Activated T-helper 17 cell treated with anti-CD3 and anti-CD28 coated beads, Interleukin-2, amount 50 U/mL, for 72 hours (primary cell): ENCODE measurements at places on chromosomes 11 and 22. TPM values are rescaled to one million over a fixed set of nuclear protein-coding genes. Genes with fewer than 3 reads are reported as not detected.

The LBHD1 gene
- 28.5 TPM for total RNA-seq

The CLCF1 gene
- total RNA-seq, result 1.1 TPM

The LUZP2 gene
- total RNA-seq, result not detected

The OR51E2 gene
- total RNA-seq, result not detected

The LRRC10B gene
- total RNA-seq, result not detected

The KDM4D gene
- total RNA-seq, result 0.91 TPM

DNA sequence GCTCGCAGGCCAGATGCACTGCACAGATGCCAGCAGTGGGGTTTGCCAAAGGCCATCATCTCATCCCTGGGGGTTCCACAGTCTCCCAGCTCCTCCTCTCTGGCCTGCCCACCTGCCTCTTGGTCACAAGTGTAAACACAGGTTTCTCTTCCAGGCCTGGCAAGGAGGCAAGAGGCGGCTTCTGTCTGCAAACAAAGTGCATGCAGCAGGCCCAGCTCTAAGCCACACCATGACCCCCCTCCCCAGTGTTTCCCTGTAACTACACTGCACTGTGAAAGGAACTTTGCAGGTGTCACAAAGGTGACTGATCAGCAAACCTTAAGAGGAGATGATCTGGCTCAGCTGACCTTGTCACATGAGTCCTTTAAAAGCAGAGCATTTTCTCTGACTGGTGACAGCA is 26.2 kb upstream of the SHISAL1 start:
- H3K27me3 ChIP-seq, result no peaks in the 10 kb centered on the region
- no peaks in the 10 kb centered on the region for H3K4me1 ChIP-seq
- ATAC-seq, result no peak
- H3K36me3 ChIP-seq, result no peaks in the 10 kb centered on the region

DNA sequence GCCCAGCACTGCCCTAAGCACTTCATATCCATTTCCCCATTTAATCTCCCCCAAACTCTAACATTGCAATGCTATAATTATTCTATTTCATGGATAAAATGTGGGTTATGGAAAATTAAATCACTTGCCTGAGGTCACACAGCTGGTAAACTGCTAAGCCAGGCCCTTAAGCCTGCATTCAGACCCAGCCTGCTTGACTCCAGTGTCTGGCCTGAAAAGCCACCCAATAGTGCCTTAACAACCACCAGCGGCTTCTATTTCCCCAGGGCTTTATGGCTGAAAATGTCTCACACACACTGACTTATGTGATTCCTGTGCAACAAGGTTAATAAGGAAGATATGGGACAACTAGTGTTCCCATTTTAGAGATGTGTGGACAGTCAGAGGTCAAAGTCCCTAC is 178.5 kb upstream of the SNX19 start:
- no peaks in the 10 kb centered on the region for H3K36me3 ChIP-seq
- H3K4me1 ChIP-seq, result no peaks in the 10 kb centered on the region
- no peak for ATAC-seq
- H3K27me3 ChIP-seq, result peaks cover 4% of the 10 kb centered on the region

DNA sequence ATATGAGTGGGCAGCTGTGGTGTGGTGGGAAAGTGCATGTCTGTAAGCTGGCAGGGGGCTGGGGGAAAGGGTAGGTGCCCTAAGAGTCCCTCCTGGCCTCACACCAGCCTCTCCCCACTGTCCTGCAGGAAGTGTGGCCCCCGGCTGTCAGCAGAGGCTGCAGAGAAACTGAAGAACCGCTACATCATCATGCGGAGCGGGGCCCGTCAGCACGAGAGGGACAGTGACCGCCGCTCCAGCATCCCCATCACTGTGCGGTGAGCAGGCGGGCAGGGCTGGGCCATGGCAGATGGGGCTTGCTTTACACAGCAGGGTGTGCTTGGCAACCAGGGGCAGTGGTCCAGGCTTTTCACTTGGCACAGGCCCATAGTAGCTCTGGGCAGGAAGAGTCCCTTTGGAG is 19.8 kb downstream of the MCM5 start:
- ATAC-seq, result no peak
- no peak overlapping the region for H3K27ac ChIP-seq
- no peaks in the 10 kb centered on the region for H3K27me3 ChIP-seq
- H3K36me3 ChIP-seq, result peaks cover 97% of the 10 kb centered on the region
- no peaks in the 10 kb centered on the region for H3K4me1 ChIP-seq

- H3K4me1 ChIP-seq, result peaks cover 38% of the 10 kb centered on the region
- peak overlapping the region; percentile 59 for H3K4me3 ChIP-seq
- H3K36me3 ChIP-seq, result peaks cover 31% of the 10 kb centered on the region
Observed at GRCh38 chr11:44861849-44862557, 88.7 kb downstream of the TP53I11 start.

- H3K4me3 ChIP-seq, result no peak overlapping the region
- H3K36me3 ChIP-seq, result no peaks in the 10 kb centered on the region
- H3K27ac ChIP-seq, result no peak overlapping the region
- peaks cover 7% of the 10 kb centered on the region for H3K27me3 ChIP-seq
- ATAC-seq, result no peak
Observed at GRCh38 chr22:37734964-37735451, 38.2 kb downstream of the TRIOBP start.

DNA sequence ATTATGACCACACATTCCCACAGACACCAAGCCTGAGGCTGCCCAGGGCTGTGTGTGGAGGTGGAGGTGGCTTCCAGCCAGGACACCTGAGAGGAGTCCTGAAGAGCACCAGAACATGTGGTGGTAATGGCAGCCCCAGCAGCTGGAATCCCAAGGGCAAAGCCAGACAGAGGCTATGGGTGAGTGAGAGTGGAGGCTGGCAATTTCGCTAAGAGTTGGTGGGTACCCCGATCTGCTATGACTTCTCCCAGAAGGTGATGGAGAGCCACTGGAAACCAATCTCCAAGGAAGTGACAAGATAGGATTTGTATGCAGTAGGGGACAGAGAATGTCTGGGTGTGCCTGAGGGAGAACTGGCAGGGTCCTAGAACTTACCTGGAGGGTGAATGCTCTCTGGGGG is 69.3 kb upstream of the CLTCL1 start:
- no peaks in the 10 kb centered on the region for H3K4me1 ChIP-seq
- ATAC-seq, result no peak
- H3K27ac ChIP-seq, result no peak overlapping the region
- H3K36me3 ChIP-seq, result peaks cover 83% of the 10 kb centered on the region
- no peak overlapping the region for H3K4me3 ChIP-seq

DNA sequence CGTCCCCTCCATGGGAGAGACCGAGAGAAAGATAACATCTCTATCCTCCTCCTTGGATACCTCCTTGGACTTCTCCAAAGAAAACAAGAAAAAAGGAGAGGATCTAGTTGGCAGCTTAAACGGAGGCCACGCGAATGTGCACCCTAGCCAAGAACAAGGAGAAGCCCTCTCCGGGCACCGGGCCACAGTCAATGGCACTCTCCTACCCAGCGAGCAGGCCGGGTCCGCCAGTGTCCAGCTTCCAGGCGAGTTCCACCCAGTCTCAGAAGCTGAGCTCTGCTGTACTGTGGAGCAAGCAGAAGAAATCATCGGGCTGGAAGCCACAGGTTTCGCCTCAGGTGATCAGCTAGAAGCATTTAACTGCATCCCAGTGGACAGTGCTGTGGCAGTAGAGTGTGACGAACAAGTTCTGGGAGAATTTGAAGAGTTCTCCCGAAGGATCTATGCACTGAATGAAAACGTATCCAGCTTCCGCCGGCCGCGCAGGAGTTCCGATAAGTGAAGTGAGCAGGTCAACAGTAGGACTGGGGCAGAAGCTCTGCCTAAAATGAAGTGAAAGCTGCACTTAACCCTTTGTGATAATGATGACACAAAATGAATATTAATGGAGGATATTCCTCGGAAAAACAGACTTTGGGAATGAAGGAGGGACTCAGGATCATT is 65.3 kb downstream of the WNT11 start:
- peaks cover 36% of the 10 kb centered on the region for H3K36me3 ChIP-seq
- no peaks in the 10 kb centered on the region for H3K4me1 ChIP-seq
- H3K27me3 ChIP-seq, result no peaks in the 10 kb centered on the region
- no peak overlapping the region for H3K27ac ChIP-seq

GRCh38 chr22:47918276-47918921 is 1155.9 kb downstream of the TBC1D22A start:
- peaks cover 6% of the 10 kb centered on the region for H3K27me3 ChIP-seq
- ATAC-seq, result no peak
- H3K4me1 ChIP-seq, result no peaks in the 10 kb centered on the region
- H3K4me3 ChIP-seq, result no peak overlapping the region
- H3K27ac ChIP-seq, result no peak overlapping the region

- H3K36me3 ChIP-seq, result no peaks in the 10 kb centered on the region
- H3K27me3 ChIP-seq, result no peaks in the 10 kb centered on the region
- H3K4me3 ChIP-seq, result no peak overlapping the region
Observed at GRCh38 chr11:85164743-85165142, 462.4 kb downstream of the DLG2 start.

DNA sequence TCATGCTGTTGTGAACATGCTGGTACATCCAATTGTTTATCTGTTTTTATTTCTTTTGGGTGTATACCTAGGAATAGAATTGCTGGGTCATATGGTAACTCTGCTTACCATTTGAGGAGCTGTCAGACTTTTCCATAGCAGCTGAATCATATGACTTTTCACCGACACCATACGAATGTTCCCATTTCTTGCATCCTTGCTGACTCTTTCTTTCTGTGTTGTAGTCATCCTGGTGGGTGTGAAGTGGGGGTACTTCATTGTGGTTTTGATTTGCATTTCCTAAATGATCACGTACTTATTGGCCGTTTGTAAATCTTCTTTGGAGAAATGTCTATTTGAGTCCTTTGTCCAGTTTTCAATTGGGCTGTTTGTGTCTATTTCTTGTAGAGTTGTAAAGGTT is 26.5 kb downstream of the ATXN10 start:
- no peak overlapping the region for H3K4me3 ChIP-seq
- peak overlapping the region; percentile 57 for H3K27ac ChIP-seq
- no peaks in the 10 kb centered on the region for H3K27me3 ChIP-seq
- peaks cover 8% of the 10 kb centered on the region for H3K4me1 ChIP-seq
- peaks cover 99% of the 10 kb centered on the region for H3K36me3 ChIP-seq

DNA sequence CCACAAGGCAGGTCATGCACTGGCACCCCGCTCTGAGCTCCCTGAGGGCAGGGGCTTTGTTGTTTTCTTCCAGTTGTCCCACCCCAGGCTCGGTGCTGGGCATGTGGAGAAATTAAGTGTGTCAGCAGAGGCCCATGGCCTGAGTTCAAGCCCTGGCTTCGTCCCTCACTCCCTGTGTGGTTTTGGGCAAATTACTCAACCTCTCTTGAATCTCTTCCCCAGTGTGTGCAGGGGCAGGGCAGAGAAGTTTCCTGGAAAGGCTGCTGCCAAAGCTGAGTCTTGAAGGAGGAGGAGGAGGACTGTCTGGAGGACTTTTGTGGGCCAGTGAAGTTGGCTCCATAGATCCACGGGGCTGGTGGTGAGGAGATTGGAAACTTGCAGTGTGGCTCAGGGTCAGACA is 138.1 kb upstream of the E2F8 start:
- ATAC-seq, result no peak
- no peaks in the 10 kb centered on the region for H3K36me3 ChIP-seq
- no peaks in the 10 kb centered on the region for H3K4me1 ChIP-seq
- no peak overlapping the region for H3K27ac ChIP-seq
- H3K4me3 ChIP-seq, result no peak overlapping the region

DNA sequence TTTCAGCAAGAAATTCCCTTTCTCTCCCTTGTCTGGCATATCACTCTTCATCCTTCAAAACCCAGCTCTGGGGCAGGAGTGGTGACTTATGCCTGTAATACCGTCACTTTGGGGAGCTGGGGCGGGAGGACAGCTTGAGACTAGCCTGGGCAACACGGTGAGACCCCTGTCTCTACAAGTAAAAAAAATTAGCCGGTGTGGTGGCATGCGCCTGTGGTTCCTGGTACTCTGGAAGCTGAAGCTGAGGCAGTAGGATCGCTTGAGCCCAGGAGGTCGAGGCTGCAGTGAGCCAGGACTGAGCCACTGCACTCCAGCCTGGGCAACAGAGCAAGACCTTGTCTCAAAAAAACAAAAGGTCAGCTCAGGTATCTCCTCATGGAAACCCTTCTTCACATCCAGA is 1.4 kb upstream of the RCE1 start:
- no peaks in the 10 kb centered on the region for H3K27me3 ChIP-seq
- H3K4me1 ChIP-seq, result peaks cover 32% of the 10 kb centered on the region
- no peak for ATAC-seq
- peaks cover 60% of the 10 kb centered on the region for H3K36me3 ChIP-seq
- H3K4me3 ChIP-seq, result peak overlapping the region; percentile 99

DNA sequence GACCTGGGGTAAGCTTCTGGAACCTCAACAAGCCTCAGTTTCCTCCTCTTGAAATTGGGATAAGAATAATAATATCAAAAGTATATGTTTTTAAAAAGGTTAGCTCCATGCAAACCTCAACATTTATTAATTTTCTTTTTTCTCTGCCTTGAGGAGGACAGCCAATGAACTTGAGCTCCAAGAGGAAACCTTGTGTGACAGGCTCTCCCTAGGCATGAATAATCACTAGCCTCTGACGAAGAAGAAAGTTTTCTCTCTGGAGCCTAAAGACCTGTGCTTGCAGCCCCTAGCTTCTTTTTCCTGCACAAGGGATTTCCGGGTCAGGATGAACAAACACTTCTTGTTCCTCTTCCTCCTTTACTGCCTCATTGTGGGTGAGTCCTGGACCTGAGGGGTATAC is at the start of gene PATE3:
PATE3 (plus strand) TSS at position 301 of the 400 bp plus-strand sequence; CDS start at position 326, 25 bp downstream.
- no peak within 1 kb of the TSS for H3K4me3 ChIP-seq
- peaks cover 11% of the 10 kb centered on the region for H3K4me1 ChIP-seq
- no peaks in the 10 kb centered on the region for H3K27me3 ChIP-seq
- no peaks in the 10 kb centered on the region for H3K36me3 ChIP-seq
- H3K27ac ChIP-seq, result no peak within 1 kb of the TSS
- no peak for ATAC-seq
